Frontal cortex (tissue), 4 donors: ENCODE measurements at places on chromosomes 7 and 10.

- no peak for DNase-seq
Measured at GRCh38 chr10:1116051-1116450, 59.9 kb downstream of the WDR37 start.

- DNase-seq = no peak
Measured at GRCh38 chr10:26799342-26799741, 61.4 kb downstream of the ABI1 start.

- DNase-seq = no peak
Measured at GRCh38 chr7:140990193-140990962, 24.4 kb downstream of the MRPS33 start.

DNA sequence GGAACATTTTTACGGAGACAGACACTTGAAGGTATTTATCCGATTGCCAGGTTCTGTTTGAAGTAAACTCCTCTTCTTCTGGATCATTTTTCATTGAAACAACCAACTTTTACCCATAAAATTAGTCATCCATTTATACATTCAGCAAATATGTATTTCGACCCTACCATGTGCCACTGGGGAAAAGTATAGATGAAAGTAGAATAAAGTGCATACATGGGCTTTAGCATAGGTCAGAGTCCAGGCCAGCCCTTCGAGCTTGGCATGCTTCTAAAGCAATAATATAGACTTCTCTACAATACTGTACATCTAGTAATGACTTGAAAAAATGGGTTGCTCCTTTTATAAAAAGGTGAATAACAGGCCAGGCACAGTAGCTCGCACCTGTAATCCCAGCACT is 10.1 kb downstream of the SLC25A16 start:
- DNase-seq = no peak

- no peak for DNase-seq
Measured at GRCh38 chr7:50371551-50372021, 67.1 kb downstream of the IKZF1 start.

- DNase-seq = no peak
Measured at GRCh38 chr7:99599836-99600235, 1.8 kb downstream of the TMEM225B start.

DNA sequence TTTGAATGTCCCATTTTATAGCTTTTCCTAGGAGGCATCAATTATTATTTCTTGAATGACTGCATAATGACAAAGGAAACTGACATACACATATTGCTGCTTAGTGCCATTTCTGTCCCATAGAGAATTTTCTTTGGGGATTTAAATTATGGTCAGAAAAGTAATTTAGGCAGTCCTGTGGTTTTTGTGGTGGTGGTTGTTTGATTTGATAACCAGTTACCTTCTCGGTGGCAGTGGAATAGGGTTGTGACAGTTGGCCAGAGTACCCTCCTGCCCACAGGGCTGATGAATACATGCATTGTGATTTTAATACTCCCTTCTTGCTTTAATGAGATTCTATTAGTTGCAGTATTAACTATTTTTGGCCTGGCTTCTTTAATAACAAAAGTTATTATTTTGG is 6.6 kb upstream of the SGCE start:
- DNase-seq = no peak

- DNase-seq = no peak
Measured at GRCh38 chr7:108461840-108462239, 5.6 kb upstream of the NRCAM start.

- DNase-seq = no peak
Measured at GRCh38 chr10:36187380-36188079, 545.4 kb upstream of the FZD8 start.

DNA sequence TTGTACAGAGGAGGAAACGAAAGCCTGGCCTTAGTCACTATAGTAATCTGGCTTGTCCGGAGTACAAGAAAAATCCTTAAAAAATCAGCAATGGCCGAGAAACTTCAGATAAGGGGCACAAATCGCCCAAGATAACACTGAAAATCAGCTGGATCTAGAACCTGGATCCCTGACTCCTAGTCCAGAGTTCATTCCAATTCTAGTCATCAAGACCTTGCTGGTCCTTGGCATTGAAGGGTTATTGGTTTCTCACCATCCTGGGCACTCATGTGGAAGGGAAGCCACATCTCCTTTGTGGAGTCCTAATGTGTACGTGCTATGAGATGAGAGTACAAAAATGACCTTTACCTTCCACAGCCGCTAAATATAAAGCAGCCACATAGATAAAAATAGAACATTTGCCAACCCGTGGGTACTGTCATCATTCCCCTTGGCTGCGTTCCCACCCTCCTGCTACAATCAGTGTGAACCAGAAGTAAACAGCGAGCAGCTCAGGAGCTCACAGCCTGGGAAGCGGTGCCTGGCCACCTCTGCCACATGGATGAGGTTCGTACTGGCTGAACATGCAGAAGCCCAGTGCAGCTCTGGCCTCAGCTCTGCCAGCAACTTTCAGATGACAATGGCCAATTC is 116.0 kb upstream of the PDLIM1 start:
- DNase-seq = no peak

DNA sequence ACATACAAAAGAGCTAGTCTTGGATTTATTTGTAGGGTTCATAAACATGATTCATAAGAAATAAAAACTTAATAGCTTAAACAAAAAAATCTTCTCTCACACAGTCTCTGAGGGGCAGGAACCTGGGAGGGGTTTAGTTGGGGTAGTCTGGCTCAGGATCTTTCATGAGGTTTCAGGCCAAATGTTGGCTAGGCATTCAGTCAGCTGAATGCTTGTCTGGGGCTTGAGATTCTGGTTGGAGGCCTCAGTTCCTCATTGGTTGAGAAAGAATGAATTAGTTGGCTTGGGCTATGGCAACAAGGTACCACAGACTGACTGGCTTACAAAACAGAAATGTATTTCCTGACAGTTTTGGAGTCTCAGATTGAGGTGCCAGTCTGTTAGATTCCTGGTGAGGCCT is 74.3 kb downstream of the ANKRD7 start:
- DNase-seq = no peak

- no peak for DNase-seq
Measured at GRCh38 chr7:149719050-149719899, 54.1 kb downstream of the ZNF467 start.

DNA sequence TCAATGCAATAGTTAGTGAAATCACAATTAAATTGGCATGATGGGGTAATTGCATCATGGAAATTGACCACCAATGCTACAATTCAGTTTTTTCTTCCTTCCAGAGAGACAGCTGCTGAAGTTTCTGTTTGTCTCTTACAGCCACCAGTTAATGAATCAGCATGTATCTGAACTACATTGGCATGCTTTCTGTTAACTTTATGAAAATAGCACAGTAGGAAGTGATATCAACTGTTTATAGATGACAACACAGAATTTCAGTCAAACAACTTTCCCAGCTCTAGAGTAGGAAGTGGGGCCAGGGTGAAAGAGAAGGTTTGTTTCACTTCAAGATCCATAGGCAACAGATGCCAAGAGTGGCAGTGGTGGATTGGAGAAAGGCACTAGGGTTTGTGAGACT is 339.6 kb upstream of the VWC2 start:
- no peak for DNase-seq

- DNase-seq = no peak
Measured at GRCh38 chr10:94427166-94427565, 24.8 kb downstream of the TBC1D12 start.

DNA sequence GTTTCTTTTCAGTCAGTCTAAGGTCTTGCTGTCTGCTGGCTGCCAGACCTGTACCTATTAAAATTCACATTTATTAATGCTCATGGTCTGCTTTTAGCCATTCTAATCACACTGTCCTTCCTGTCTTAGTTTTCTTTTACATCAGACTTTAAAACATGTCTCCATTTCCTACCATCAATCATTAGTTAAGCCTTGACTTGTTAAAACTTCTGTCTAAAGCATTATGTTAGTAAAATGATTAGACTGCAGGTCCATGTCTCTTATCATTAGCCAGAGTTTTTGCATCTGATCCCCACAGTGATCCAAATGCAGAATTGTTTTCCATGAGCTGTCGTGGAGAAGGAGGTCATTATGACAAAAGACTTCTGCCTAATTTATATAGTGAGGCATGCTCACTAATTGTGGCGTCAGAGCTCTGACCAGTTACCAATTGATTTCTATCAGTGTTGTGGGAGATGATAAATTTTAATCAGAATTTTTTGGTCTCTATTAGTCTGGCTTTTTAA is 226.5 kb downstream of the DKK1 start:
- no peak for DNase-seq
